ENCODE measurements at places on chromosomes 6 and 20.

DNA sequence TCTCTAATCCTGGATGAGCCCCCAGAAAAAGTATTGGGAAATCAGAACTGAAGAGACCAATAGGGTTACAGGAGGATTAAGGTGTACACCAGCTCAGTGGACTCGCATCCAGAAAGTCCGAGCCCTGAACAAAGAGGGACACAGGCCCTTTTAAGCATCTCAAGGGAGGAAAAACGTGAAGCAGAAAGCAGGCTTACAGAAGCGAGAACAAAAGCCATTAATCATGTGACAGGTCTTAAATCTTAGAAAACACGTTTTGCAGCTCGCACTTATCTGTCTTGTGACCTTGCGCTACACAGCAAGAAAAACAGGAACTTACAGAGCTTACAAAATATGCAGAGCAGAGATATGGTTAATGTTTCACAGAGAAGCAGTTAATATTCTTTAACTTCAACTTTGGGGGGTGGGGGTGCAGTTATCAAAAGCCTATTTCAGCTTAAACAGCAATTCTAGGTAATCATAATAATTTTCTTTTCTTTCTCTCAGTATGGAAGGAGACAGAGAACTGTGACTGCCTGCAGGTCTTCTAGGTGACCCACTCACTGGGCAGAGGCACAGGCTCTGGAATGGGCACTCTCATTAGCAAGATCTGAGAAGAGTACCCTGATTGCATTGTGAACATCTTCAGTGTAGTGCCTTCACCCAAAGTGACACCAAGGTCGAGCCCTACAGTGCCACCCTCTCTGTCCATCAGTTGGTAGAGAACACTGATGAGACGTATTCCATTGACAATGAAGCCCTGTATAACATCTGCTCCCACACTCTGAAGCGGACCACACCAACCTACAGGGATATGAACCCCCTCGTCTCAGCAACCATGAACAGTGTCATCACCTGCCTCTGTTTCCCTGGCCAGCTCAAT lies 65.0 kb upstream of the MOCS1 start:
- no peak for DNase-seq

DNA sequence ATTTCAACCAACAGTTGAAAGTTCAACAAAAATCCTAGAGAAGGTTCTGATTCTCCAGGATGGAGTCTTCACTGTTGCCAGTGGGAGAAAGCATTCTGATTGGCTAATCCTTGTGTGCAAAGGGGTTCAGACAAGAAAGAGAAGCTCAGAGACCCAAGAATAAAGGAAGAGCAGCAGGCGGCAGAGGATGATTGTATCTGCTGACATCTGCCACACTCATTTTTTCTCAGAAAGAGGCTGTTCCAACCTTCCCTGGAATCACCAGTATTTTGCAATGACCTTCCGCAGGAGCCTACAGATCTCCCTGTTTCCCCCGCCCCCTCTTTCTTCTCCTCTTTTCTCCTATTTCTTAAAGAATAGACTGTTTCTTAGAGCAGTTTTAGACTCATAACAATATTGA lies 376.7 kb downstream of the CDH26 start:
- no peak for DNase-seq

DNA sequence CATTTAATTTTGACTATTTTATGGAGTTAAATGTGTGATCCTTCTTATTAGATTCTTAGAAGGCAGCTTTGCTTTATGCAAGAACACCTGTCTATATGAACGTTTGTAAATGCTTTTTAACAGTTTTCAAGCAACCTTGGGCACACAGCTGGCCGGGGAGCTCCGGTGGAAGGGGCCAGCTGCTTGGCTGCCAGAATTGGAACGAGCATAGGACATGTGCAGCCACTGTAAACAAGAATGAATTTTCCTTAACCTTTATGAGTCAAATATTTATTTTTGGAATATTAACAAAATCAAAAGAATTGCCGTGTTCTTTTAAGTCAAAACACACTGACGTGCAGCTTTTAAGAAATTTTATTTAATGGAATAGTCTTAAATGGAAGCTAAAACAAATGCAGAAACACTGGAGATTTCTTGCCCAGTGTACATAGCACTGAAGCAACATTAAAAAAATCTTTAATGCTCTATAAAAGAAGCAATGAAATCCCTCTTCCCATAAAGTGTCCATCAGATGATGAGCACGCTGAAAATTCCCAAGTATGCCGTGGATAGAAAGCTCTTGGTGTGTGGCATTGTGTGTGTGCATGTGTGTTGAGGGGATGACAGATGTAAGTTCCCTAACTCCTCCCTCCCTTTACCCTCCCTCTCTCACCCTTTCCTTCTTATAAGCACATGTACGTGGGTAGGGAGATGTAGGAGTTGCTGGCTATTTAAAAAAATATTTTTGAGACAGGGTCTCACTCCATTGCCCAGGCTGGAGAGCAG lies 208.9 kb upstream of the EXOC2 start:
- no peak for DNase-seq

GRCh38 chr6:90227213-90227612 lies 69.4 kb downstream of the BACH2 start:
- DNase-seq = peak; percentile 63

DNA sequence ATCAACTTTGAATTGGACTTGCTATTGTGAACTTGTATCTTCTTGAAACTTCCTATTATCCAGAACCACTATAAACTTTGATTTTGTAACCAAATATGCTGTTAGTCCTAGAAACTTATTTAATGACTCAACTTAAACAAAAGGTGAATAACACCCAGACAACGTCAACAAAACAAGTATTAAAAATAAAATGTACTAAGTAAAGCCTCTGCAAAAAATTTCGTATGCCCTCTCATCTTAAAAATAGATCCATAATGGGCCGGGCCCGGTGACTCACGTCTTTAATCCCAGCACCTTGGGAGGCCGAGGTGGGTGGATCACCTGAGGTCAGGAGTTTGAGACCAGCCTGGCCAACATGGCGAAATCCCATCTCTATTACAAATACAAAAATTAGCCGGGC lies 401.7 kb downstream of the ESR1 start:
- no peak for DNase-seq

- DNase-seq = no peak
Measured at GRCh38 chr6:157982102-157982562, 469 bp downstream of the SYNJ2 start.
